ENCODE measurements at places on chromosomes 7 and 10.
A peak's percentile ranks its signal among the peaks of the same experiment; 100 is the strongest.

DNA sequence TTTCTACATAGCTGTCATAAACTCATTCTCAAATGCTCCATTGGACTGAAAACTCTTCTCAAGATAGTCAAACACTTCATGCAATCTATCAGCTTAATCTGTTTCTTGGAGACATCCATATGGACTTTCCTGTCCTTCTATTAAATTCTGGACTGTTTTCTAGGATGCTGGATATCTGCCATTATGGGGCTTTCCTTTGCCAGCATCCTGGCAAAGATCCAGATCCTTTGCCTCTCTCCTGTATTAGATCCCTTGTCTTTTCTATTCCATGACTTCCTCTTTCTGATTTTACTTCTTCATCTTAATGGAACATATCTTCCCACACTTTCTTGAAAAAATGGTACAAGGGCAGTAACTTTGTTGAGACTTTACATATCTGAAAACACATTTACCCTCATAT, 35.9 kb upstream of the SKAP2 start:
- DNase-seq, result no peak

- DNase-seq, result no peak
Observed at GRCh38 chr7:9608560-9608959, 1175.2 kb downstream of the NXPH1 start.

DNA sequence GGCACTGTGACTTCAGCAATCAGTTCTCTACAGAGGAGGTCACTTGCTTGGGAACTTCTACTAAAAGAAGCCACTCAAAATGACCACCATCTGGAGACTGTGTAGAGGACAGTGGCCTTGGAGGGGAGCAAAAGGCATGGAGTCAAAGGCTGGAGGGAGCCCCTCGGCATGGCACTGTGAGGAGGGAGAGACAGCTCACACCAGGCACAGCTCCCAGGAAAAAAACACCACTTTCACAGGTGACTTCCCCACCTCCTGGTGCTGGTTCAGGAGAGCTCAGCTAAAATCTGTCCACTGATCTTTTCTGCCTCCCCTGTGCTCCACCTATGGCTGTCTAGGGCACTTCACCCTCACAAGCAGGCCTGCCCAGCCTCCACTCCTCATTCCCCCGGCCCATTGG, 649.4 kb upstream of the MGMT start:
- DNase-seq, result no peak

DNA sequence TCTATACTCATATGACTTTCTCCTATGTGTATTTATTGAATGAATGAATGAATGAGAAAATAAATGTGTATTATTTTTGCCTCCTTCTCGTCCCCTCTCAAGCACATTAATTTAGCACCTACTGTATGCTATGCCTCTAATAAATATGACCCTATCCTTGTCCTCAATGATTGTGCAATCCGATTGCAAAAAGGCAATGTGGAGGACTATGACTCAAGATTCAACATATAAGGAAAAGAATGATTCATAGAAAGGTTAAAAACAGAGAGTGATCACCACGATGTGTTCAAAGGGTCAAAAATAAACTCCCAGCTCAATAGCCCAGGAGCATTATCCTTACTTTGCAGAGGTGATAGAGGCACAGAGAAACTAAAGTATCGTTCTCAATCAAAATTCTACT, 322.8 kb upstream of the SORCS1 start:
- DNase-seq, result peak; percentile 72

DNA sequence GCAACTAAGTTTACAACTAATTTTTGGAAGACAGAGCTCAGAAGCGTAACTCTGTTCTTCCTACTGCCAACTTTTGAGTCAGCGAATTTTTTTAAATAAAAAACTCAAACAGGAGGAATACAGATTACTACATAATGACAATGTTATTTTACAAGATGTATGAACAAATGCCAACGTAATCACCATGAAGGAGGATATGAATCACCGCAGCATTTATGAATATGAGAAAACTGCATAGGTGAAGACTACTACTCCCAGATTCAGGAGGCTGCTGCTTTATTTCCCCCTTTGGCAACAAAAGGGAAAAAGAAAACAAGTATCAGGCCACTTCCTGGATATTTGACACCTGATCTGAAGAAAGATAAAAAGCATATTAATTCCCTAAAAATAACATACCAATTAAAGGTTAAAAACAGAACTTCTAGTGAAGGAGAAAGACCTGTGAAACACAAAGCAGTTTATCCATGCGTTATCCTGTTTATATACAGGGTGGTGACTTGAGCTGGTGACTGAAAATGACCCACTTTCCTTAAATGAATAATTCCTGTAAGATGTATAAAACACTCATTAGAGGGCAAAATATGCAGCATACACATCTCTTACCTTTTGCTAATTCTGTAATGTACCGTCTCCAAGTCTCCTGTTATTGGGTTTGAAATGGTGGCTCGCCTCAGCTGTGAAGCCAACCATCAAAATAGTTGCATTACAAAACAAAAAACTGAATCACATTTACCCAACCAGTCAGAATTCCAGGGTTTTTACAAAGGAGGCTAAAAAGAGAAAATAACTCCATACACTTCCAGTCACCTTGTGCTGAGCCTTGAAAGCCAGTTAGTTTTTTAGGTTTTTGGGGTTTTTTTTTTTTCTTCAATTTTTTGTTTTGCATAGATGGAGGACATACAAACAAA, 52.0 kb downstream of the P4HA1 start:
- DNase-seq, result no peak

- DNase-seq, result no peak
Observed at GRCh38 chr10:104501864-104502579, 139.1 kb upstream of the SORCS3 start.

DNA sequence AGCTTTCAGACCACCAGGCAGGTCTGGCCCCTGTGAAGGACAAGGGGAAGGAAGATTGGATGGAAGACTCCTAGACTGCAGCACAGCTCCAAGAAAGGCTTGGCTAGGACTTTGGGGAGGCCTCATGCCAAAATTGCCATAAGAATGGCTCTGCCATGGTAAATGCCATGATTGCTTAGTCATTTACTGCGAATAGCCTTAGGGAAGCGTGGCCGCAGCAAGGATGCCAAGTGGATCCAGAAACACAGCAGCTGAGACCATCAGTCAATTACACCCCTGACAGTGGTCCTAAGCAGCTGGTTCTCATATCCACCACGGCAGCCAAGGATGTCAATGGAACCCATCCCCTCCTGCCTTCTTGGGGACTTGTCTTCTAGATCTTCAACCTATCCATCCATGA, 88.2 kb upstream of the AUTS2 start:
- no peak for DNase-seq

- peak; percentile 53 for DNase-seq
Observed at GRCh38 chr10:102752934-102753664, 9.4 kb downstream of the WBP1L start.

- DNase-seq, result no peak
Observed at GRCh38 chr7:137538361-137538762, 194.8 kb upstream of the PTN start.

DNA sequence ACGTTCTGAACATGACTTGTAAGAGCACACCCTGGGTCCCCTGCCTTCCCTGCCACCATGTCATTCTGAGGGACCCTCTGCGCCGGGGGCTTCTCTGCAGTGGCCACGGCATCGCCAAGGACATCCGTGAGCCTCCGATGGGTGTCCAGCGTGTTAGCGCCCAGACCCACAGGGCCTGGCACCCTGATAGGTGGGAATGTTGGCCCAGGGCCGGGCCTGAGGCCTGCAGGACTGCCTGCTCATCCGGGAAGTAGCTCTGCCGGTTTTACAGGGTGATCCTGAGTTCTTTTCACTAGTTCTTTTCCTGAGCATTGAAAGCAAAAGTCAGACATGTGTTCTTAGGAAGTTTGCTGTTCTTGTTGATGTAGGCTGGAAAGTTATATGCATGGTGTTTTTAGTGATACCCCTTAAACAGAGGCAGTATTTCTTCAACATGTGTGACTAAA, 54.5 kb downstream of the WDR37 start:
- DNase-seq, result no peak

DNA sequence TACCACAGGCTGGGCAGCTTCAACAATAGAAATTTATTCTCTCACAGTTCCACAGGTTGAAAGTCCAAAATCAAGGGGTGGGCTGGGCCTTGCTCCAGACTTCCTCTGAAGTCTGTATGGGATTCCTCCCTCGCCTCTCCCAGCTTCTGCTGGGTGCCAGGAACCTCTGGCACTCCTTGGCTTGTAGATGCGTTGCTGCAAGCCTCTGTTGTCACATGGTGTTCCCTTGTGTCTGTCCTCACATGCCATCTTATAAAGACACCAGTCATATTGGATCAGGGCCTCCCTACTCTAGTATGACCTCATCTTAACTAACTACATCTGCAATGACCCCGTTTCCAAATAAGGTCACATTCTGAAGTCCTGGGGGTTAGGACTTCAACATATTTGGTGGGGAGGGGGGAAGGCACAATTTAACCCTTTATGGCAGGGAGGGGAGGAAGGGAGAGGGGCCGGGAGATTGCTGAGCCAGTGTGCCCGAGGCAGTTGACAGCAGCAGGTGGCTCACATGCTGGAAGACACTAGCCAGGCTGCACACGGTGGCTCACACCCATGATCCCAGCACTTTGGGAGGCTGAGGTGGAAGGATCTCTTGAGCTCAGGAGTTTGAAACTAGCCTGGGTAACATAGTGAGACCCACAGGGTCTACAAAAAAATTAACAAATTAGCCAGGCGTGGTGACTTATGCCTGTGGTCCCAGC, 18.8 kb downstream of the ZNF282 start:
- DNase-seq, result no peak

- DNase-seq, result no peak
Observed at GRCh38 chr10:8815969-8816368, 761.5 kb downstream of the GATA3 start.

- DNase-seq, result no peak
Observed at GRCh38 chr10:36313142-36313541, 671.0 kb upstream of the FZD8 start.

DNA sequence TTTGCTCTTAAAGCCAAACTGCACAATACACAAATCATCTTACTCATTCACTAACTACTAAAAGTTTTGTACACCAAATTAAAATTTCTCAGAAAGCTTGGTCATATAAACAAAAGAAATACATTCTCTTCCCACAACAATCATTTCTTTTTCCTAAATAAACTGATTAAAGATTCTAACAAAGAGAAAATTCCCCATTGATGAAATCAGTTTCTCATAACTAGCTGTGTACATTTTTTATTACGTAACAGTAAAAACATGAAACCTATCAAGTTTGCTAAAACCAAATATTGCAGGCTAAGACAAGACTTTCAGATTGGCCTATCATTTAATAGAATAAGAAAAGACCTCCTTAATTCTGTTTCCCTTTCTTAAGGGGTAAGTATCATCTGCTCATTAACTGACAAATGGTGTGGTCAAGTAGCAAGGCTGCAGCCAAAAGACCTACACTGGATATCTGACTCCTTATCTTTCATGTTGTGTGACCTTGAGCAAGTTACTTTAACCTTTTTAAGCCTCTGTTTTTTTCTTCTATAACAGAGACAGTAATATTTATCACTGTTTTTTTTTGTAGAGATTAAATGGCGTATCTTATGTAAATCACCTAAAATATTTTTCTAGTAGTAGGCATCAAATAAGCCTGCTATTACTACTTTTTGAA, 22.4 kb downstream of the NAMPT start:
- DNase-seq, result no peak

Data from MV-4-11 (cell line).